Regular cardiac myocyte (primary cell): ENCODE measurements at places on chromosomes 6 and 20. TPM values are rescaled to one million over a fixed set of nuclear protein-coding genes. Genes with fewer than 3 reads are reported as not detected.

Gene OXT
- not detected in 2 replicates for total RNA-seq

Gene RRAGD
- 0.19 and 7.0 TPM in 2 replicates for total RNA-seq

Gene ANKS1A
- total RNA-seq, result 7.9 and 9.0 TPM in 2 replicates

Gene SLC18B1
- total RNA-seq, result 4.6 and 6.8 TPM in 2 replicates

Gene SENP6
- total RNA-seq, result 51.6 and 65.7 TPM in 2 replicates

Gene TASP1
- total RNA-seq, result 9.0 and 13.5 TPM in 2 replicates

Gene EYS
- total RNA-seq, result under 0.01 TPM in 2 replicates
